Liver (tissue), 10 donors: ENCODE measurements at places on chromosomes 13 and 19. TPM values are rescaled to one million over a fixed set of nuclear protein-coding genes. Genes with fewer than 3 reads are reported as not detected.

The CRB3 gene
- total RNA-seq = 34.3 TPM

DNA sequence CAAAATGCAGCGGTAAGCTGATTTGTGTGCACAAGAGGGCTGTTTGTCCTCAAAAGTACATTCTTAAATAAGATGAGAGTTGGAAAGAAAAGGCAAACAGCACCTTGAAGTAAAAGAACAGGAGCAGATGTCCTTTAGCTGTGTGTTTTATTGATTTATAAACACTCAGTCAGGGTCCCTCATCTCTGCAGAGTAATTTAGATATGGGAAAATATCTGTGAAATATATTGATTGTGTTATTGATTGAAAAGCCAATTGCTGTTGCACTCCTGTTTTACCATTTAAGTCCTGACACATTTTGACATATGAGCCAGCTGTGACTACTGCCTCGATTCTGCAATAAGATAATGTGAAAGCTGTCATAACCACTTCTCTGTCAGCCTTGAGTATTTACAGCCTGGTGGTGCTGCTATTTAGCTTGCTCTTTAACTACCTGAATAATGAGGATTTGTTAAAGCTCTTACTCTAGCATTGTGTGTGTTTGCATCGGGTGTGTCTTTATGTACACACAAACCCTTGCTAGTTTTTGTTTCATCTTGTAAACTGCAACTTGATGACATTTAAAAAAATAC is 550.1 kb downstream of the DACH1 start:
- no peak for DNase-seq
- no peaks in the 10 kb centered on the region for H3K27me3 ChIP-seq
- H3K36me3 ChIP-seq = no peaks in the 10 kb centered on the region
- H3K4me1 ChIP-seq = no peaks in the 10 kb centered on the region

DNA sequence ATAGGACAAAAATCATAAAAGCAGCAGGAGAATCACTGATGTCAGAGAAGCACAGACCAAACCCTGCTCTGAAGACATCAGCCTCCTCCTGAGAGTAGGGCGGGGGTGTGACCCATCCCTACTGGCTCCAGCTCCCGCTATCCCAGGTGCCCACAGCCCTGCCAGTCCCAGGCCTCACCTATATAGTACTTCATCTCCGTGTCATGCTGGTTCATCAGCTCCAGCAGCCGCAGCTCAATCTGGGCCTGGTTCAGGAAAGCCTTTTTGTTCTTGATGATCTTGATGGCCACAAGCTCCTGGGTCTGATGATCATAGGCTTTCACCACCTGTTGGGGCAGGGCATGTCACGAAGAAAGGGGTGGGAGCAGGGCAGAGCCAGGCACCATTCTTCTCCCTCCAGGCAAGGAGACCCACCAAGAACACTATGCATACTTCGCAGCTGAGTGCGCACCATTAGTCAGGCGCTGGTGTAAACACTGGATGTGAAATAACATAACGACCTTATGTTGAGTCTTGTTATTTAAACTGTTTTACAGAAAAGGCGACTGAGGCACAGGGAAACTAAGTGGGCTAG is 4.2 kb downstream of the DYRK1B start:
- no peak for DNase-seq
- H3K36me3 ChIP-seq = no peaks in the 10 kb centered on the region
- no peaks in the 10 kb centered on the region for H3K27me3 ChIP-seq
- H3K27ac ChIP-seq = no peak overlapping the region

DNA sequence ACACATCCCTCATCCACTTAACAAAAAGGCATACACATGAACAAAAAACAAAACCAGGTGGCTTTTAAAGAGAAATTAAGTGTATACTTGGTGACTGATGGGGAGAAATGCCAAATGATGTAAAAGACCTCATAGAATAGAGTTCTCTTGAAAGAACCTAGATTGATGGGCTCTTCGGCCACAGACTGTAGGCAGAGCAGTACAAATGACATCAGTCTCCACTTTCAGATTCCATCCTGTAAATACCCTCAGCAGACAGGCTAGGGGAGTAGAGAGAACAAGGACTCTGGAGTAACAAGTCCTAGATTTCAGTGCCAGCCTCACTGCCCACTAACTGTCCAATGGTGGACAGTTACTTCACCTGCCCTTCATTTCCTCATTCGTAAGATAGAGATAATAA is 203.8 kb downstream of the MZT1 start:
- no peaks in the 10 kb centered on the region for H3K36me3 ChIP-seq
- H3K27me3 ChIP-seq = no peaks in the 10 kb centered on the region
- no peak overlapping the region for H3K27ac ChIP-seq
- no peak overlapping the region for H3K4me3 ChIP-seq

GRCh38 chr13:74966814-74967424 is 515.0 kb downstream of the TBC1D4 start:
- no peak for DNase-seq
- no peaks in the 10 kb centered on the region for H3K27me3 ChIP-seq
- H3K27ac ChIP-seq = no peak overlapping the region
- no peaks in the 10 kb centered on the region for H3K36me3 ChIP-seq

DNA sequence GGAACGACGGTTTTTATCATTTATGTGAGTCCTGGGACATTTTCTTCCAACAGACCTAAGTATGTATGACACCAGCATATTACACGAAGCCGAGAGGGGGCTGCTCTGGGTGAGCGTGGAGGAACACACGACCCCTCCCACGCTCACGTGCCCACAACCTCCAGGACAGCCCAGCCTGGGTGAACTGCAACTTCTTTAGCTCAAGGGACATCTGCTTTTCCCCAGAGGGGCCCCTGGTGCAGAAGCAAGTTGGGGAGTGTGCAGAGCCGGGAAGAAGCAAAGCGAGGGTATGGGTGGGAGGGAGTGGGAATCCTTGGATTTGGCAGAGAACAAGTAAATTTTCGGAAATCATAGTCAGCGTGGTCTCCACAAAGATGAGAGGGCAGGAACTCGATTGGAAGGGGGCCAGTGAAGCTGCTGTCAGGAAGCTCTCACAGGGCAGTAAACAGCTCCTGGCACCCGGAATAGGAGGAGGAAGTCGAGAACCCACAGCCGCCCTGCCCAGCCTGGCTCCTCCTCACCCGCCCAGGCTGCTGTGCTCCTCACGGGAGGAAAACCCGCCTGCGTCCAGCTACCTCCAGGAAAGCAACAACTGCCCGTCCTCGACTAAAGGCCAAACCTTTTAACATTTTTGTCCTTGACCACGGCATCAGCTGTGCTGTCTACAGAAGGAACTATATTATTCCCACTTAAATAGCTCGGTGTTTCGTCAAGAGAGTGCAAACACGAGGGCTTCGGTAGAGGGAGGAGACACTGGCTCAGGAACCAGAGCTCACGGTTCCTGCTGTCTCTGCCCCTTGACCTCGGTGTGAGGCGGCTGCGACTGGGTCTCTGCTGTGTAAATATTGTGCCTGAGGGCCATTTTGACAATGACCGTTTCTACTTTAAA is 17.2 kb upstream of the CFAP97D2 start:
- no peaks in the 10 kb centered on the region for H3K4me1 ChIP-seq
- DNase-seq = no peak
- no peak overlapping the region for H3K27ac ChIP-seq
- no peaks in the 10 kb centered on the region for H3K36me3 ChIP-seq
- H3K4me3 ChIP-seq = no peak overlapping the region
- no peaks in the 10 kb centered on the region for H3K27me3 ChIP-seq

- peaks cover 17% of the 10 kb centered on the region for H3K36me3 ChIP-seq
- H3K27ac ChIP-seq = no peak overlapping the region
- no peak for DNase-seq
- no peaks in the 10 kb centered on the region for H3K27me3 ChIP-seq
Observed at GRCh38 chr13:40875583-40875982, 86.2 kb downstream of the SLC25A15 start.

DNA sequence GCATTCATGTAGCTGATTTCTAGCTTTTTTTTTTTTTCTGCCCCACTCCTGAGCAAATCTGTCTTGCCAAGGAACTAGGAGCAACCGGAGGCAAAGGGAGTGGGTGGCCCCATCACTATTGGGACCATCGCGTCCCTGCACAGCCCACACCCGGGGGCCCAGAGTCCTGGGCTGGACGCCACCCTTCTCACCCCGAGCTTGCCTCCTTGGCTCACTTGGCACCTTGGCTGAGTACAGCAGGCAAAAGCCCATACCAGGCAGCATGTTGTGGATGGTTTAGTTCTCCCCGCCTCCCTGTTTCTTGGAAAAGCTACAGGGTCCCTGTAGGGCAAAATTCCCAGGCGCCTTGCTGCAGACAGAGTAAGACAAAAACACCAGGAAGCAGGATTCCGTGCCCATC is 13.7 kb downstream of the SMIM24 start:
- H3K27me3 ChIP-seq = no peaks in the 10 kb centered on the region
- no peak for DNase-seq
- H3K27ac ChIP-seq = no peak overlapping the region
- peaks cover 3% of the 10 kb centered on the region for H3K4me1 ChIP-seq

The DIAPH3 gene
- total RNA-seq = 0.08 TPM

The TEX26 gene
- not detected for total RNA-seq

DNA sequence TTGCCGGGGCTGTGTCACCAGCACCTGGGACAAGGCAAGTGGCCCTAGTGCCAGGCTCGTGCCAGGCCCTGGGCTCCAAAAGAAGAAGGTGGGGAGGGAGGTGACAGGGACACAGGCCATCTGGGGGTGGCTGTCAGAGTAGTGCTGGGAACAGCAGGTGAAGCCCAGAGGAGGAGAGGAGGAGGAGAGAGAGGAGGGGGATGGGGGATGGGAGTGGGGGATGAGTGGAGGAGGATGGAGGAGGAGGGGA is 18.7 kb downstream of the LSM4 start:
- H3K27me3 ChIP-seq = no peaks in the 10 kb centered on the region
- no peaks in the 10 kb centered on the region for H3K36me3 ChIP-seq
- peak overlapping the region; percentile 95 for H3K27ac ChIP-seq
- DNase-seq = no peak

DNA sequence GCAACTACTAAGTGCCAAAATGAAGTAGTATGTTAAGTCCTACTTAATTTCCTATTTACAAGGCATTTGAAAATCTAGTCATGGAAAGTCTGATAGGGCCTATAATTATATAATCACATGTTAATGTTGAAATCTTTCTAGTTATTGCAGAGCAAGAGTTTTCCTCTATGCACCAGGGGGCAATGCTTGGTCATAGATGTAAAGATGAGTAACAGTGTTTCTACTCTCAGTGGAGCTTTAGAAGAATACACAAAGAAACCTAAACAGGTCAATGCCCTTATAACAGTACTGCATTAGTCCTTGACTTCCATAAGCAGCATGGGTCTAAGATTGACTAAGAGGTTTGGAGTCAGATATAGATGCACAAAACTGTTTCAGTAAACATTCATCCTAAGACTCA is 218.7 kb downstream of the KCTD12 start:
- no peaks in the 10 kb centered on the region for H3K36me3 ChIP-seq
- no peak for DNase-seq
- H3K4me1 ChIP-seq = no peaks in the 10 kb centered on the region
- no peaks in the 10 kb centered on the region for H3K27me3 ChIP-seq
- no peak overlapping the region for H3K27ac ChIP-seq
- no peak overlapping the region for H3K4me3 ChIP-seq

The ZNF154 gene
- total RNA-seq = 4.7 TPM

- no peaks in the 10 kb centered on the region for H3K27me3 ChIP-seq
- peaks cover 24% of the 10 kb centered on the region for H3K36me3 ChIP-seq
- H3K27ac ChIP-seq = no peak overlapping the region
- H3K4me3 ChIP-seq = no peak overlapping the region
- peak; percentile 89 for DNase-seq
- H3K4me1 ChIP-seq = peaks cover 27% of the 10 kb centered on the region
Observed at GRCh38 chr19:14472202-14472938, 2.8 kb downstream of the PTGER1 start.

DNA sequence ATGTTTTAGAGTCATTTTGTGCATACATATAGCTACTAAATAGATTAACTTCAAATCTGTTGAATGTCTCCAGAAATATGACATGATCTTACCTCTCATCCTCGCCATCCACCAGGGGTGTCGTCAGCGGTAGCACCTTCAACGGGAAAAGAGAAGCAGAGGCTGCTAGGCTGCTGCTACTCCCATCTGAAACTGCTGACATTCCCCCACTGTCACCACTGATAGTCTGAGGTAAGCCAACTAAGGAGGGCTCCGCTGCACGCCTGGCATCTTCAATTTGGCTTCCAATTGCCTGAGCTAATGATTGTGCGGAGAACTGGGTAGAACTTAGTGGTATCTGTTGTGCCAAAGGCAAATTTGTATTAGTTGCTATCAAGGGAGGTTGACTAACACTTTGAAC is 3.1 kb downstream of the TSC22D1 start:
- peaks cover 25% of the 10 kb centered on the region for H3K4me1 ChIP-seq
- no peaks in the 10 kb centered on the region for H3K36me3 ChIP-seq
- peaks cover 3% of the 10 kb centered on the region for H3K27me3 ChIP-seq
- H3K4me3 ChIP-seq = no peak overlapping the region
- no peak for DNase-seq
- H3K27ac ChIP-seq = no peak overlapping the region
